ENCODE measurements at places on chromosomes 3 and 15.

DNA sequence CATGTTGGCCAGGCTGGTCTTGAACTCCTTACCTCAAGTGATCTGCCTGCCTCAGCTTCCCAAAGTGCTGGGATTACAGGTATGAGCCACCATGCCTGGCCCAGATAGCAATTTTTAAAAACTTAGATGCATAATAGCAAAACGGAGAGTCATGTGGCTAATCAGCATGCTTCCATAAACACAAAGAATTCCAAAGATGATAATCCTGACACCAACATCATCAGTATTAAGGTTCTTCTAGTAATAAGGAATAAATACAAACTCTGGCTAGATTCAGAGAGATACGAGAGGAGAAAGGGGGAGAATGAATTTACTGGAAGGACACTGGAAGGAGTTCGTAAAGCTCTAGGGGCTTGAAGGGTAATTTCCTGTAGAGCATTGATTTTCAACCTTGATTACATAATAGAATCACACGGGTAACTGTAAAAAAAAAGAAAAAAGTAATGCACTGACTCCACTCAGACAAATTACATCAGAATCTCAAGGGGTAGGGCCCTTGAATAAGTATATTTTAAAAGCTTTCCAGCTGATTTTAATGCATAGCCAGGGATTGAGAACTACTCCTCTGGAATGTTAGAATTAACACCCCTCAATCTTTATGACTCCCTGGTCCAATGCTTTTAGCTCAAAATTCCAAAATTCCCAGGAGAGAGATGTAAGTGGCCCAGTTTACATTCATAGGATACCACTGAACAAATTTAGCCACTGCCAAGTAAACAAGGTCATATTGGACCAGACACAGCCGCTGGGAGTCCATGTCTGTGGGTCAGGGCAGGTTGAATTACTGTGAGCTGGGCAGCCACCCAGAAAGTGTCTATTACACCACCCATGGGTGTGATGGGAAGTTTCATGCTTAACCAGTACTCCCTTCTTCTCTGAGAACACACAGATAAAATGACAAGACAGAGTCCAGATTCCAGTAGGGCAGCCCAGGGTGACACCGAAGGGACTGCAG, 243.9 kb downstream of the TBL1XR1 start:
- no peak for DNase-seq

GRCh38 chr3:186318135-186318534, 43.9 kb downstream of the DGKG start:
- no peak for DNase-seq

GRCh38 chr3:37625051-37625450, 236.6 kb upstream of the CTDSPL start:
- no peak for DNase-seq

GRCh38 chr3:59249698-59250361, 200.0 kb upstream of the CFAP20DC start:
- DNase-seq: no peak

- DNase-seq: no peak
These were observed 38.7 kb upstream of the ROBO2 start for GRCh38 chr3:77001062-77001701.

- no peak for DNase-seq
These were observed 65.6 kb upstream of the OXTR start for GRCh38 chr3:8834974-8835373.

DNA sequence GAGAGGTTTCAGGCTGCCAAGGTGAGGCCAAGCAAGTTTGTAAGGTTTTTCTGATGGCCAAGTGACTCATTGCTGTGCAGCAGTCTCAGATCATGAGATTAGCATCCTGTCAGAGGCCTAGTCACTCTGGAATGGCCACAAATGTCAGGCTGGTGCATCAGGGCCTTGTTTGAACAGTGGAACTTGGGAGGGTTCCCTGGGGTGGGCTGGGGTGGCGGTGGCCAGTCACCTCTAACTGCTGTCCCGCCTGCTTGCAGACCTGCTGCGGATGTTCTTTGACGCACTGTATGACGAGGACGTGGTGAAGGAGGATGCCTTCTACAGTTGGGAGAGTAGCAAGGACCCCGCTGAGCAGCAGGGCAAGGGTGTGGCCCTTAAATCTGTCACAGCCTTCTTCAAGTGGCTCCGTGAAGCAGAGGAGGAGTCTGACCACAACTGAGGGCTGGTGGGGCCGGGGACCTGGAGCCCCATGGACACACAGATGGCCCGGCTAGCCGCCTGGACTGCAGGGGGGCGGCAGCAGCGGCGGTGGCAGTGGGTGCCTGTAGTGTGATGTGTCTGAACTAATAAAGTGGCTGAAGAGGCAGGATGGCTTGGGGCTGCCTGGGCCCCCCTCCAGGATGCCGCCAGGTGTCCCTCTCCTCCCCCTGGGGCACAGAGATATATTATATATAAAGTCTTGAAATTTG, 2.8 kb upstream of the FAM131A start:
- DNase-seq: no peak

GRCh38 chr15:62712455-62712839, 330.1 kb upstream of the TPM1 start:
- DNase-seq: no peak

DNA sequence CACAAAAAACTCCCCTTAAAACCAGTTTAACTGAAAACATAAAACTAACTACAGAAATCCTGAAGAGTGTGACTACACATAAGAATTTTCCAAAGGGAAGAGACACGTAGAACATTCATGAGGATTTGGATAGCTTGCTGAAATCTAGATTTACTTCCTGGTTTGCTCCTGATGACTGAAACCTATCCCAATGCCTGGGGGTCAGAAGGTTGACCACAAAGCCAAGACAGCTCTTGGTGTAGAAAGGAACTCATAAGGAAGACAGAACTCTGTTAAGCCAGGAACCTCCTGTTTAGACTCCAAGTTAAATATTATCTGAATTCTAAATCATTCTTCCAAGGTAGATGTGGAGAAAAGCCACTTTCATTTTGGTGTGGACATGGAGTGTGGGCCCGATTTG, 92.8 kb downstream of the TFG start:
- DNase-seq: no peak

- DNase-seq: no peak
These were observed 89.6 kb downstream of the FAM43A start for GRCh38 chr3:194775266-194775665.

GRCh38 chr15:41562244-41562643, 3.2 kb downstream of the TYRO3 start:
- no peak for DNase-seq

GRCh38 chr15:66142285-66142684, 111.3 kb downstream of the MEGF11 start:
- DNase-seq: no peak

DNA sequence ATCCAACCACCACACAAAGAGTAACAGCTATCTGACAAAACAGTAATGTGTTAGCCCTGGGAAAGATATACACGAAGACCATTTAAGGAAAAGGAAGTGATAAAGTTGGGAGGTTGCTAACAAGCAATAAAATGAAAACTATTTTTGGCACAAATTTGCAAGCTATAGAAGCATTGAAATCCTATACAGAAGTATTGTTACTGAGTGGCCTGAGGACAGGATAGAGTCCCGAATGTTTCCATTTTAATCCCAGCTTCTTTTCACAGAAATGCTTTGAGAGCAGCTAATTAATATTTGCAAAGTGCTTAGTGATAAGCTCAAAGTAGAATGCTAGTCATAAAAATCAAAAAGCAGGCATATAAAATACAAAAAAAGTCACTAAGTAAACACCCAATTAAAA, 51.5 kb downstream of the RAD18 start:
- DNase-seq: no peak

GRCh38 chr15:67379530-67379929, 124.9 kb downstream of the IQCH start:
- no peak for DNase-seq

- no peak for DNase-seq
These were observed 27.8 kb downstream of the GAP43 start for GRCh38 chr3:115651087-115651486.

GRCh38 chr3:69665026-69665737, 74.1 kb upstream of the MITF start:
- no peak for DNase-seq

DNA sequence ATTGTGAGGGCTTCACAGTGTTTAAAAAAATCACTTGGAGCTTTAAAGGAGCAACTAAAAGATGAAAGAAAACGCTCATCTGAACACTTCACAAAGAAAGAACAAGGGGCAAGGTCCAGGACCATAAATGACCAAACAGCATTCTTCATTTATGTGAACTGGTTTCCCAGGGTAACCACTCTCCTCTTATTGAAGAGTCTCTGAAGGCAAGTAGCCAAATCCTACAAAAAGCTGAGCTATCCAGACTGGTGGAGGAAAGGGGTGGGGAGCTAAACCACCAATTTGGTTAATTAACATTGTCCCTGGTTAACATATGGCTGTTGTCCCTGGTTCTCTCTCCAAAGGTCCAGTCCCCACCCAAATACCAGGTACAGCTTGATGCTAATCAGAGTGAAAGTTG, 58.1 kb downstream of the OSBPL10 start:
- DNase-seq: no peak

DNA sequence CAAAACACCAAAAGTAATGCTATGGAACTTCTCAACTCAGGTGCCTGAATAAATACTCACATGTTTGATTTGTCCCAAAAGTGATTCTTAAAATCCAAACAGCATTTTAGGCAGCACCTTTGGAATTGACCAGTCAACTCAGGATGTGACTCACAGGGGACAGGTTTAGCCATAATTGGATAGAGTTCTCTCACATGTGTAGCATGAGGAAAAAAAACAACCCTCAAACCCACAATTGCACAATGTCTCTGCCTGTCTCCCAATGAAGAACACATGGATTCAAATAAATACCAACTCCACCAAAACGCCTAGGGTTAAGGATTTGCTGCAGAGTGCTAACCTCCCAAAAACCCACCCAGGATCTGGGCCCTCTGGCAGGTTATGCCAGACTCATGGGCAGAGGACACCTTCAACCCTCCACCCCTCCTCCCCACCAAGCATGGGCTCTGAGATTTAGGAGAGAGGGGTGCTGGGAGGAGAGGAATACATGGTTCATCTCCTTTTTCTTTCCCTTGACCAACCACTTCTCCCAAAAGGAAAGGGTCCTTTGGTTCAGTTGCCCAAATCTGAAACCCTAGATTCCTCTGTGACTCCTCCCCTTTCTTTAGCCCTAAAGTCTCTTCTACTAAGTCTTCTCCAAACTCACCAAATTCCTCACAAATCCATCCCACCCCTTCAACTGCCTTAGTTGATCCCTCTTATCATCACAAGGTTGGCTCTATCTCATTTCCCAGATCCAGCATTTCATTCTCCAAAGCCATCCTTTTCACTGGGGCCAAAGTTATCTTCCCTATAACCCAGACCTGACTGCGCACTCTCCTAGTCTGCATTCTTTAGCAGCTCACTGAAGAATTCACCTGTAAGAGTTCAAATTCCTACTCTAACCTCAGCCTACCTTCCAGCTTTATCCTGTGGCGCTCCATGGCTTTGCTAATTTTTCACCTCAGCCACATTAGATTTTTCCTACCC, 7.7 kb downstream of the RYK start:
- no peak for DNase-seq

- DNase-seq: no peak
These were observed 21.6 kb downstream of the IFT122 start for GRCh38 chr3:129461461-129462146.

DNA sequence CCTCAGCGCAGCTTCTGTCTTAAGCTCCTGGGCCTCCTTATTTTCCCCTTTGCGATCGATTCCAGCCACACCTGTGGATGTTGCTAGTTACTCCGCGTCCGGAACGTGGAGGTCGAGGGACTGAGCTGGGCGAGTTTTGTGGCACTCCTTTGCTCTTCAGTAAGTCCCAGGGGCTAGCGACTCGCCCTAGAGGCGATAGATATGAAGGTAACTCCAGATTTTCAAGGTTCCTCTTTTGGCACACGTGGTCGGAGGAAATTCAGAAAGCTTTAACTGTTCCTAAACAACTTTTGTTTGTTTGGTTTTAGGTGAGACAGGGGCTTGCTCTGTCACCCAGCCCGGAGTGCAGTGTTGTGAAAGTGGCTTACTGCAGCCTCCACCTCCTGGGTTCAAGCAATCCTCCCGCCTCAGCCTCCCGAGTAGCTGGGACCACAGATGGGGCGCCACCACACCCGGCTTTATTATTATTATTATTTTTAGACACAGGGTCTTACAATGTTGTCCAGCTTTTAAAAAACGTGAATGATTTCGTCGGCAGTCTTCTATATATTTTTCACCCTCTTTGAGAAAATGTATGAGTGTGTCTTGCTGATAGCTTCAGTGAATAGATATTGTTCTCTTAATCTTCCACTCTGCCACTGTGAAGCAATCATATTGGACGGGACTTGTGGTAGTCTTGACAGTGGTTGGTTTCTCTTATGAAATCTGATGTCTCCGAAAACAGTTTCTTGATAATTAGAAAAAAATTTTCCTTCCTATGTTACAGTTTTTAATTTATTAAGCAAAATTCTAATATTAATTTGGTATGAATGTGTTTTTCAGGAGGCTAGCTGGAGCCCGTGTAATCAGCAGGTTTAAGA, 785 bp downstream of the MFSD1 start:
- DNase-seq: no peak

- no peak for DNase-seq
These were observed 115.0 kb downstream of the NR1D2 start for GRCh38 chr3:24060055-24060454.

- DNase-seq: no peak
These were observed 884 bp upstream of the KNL1 start for GRCh38 chr15:40593165-40593564.

DNA sequence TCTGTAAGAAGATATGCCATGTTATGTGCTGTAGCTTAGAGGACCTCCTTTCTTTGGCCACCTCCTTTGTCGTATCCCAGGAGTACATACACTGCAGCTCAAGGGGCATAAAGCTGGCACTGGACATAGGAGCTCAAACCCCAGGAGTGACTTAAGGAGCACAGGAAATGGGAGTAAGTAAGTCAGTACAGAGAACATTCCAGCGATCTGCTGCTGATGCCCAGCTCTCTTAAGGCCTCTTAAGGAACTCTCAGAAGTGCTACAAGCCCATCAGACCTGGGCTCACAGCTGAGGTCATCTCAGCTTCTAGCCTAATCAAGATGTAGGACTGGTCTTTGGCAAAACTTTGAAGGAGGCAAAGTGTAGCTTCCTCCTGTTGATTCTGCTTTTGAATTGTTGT, 21.6 kb upstream of the ACTL6A start:
- no peak for DNase-seq

- no peak for DNase-seq
These were observed 43.9 kb downstream of the PTPN23 start for GRCh38 chr3:47424434-47425382.

- DNase-seq: no peak
These were observed 124.8 kb downstream of the DMXL2 start for GRCh38 chr15:51497806-51498205.

Data from activated T-cell treated with anti-CD3 and anti-CD28 coated beads for 4 hours (primary cell).